Renal pelvis (tissue), 12 donors: ENCODE measurements at places on chromosomes 3 and 15. TPM values are rescaled to one million over a fixed set of nuclear protein-coding genes. Genes with fewer than 3 reads are reported as not detected.

The RTP1 gene
- polyA plus RNA-seq, result not detected

The APEH gene
- polyA plus RNA-seq, result 156 TPM

The ISG20 gene
- 1.4 TPM for polyA plus RNA-seq

The TERC gene
- 0.61 TPM for polyA plus RNA-seq

The GHSR gene
- not detected for polyA plus RNA-seq

The SUSD5 gene
- polyA plus RNA-seq, result 4.5 TPM

The PTX3 gene
- polyA plus RNA-seq, result 2.7 TPM

The ZNF662 gene
- 43.6 TPM for polyA plus RNA-seq

The CASR gene
- 28.2 TPM for polyA plus RNA-seq

The INSYN1 gene
- 21.7 TPM for polyA plus RNA-seq

The PIAS1 gene
- 42.0 TPM for polyA plus RNA-seq

The TRH gene
- 0.47 TPM for polyA plus RNA-seq

The GPR149 gene
- polyA plus RNA-seq, result not detected

The GAP43 gene
- polyA plus RNA-seq, result 0.60 TPM

The WDR93 gene
- 3.4 TPM for polyA plus RNA-seq

The TNFSF10 gene
- 61.8 TPM for polyA plus RNA-seq

DNA sequence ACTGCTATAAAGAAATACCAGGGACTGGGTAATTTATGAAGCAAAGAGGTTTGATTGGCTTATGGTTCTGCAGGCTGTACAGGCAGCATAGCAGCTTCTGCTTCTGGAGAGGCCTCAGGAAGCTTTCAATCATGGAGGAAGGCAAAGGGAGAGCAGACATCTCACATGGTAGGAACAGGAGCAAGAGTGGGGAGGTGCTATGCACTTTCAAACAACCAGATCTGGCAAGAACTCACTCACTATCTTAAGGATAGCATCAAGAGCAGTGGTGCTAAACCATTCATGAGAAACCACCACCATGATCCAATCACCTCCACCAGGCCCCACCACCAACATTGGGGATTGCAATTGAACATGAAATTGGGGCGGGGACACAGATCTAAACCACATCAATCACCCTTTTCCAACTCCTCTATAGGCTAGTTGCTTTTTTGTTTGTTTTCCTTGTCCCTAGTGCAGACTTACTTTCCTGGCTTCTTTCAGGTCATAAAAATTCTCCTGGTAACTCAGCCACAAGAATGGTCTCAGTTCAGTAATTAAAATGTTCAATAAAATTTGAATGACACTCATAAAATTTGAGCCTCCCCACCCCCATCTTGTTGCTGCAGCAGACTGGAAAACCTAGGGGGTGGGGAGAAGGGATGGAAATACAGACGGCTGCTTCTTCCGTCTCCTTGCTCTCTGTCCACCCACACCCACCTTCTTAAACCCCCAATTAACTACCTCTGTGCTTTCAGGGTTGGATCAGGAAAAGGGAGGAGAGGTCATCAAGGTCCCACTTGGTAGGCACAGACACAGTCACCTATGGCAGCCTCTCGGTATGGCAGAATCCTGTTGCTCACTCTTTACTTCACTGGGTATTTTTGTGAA lies 16.3 kb upstream of the TIPARP start:
- no peak for DNase-seq

- peak; percentile 41 for DNase-seq
These were observed 428.1 kb downstream of the ROBO2 start for GRCh38 chr3:77467702-77468625.

- DNase-seq, result no peak
These were observed 37.6 kb upstream of the ZNF710 start for GRCh38 chr15:89963301-89964231.

GRCh38 chr3:70006089-70006488 lies 6.6 kb downstream of the SAMMSON start:
- no peak for DNase-seq

GRCh38 chr3:66956742-66957141 lies 41.4 kb upstream of the KBTBD8 start:
- no peak for DNase-seq

GRCh38 chr3:134460965-134461364 lies 24.8 kb downstream of the ANAPC13 start:
- DNase-seq, result no peak

GRCh38 chr3:61771976-61772375 lies 210.6 kb downstream of the PTPRG start:
- DNase-seq, result no peak

DNA sequence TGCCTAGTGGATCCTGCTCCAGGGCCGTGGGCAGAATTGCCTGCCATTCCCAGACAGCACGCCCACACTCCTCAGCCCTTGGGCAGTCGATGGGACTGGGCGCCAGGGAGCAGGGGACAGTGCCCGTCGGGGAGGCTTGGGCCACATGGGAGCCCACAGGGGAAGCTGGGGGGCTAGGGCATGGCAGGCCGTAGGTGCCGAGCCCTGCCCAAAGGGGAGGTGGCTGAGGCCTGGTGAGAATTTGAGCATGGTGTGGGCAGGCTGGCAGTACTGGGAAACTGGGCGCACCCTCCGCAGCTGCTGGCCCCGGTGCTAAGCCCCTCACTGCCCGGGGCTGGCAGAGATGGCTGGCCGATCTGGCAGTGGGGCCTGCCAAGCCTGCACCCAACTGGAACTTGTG lies 1225.9 kb upstream of the EPHA6 start:
- no peak for DNase-seq

- no peak for DNase-seq
These were observed 160.2 kb upstream of the RASGRP1 start for GRCh38 chr15:38724827-38725226.

- DNase-seq, result no peak
These were observed 10.1 kb downstream of the SEMA3F start for GRCh38 chr3:50164984-50165909.

GRCh38 chr3:183592821-183593220 lies 37.3 kb upstream of the KLHL6 start:
- no peak for DNase-seq

DNA sequence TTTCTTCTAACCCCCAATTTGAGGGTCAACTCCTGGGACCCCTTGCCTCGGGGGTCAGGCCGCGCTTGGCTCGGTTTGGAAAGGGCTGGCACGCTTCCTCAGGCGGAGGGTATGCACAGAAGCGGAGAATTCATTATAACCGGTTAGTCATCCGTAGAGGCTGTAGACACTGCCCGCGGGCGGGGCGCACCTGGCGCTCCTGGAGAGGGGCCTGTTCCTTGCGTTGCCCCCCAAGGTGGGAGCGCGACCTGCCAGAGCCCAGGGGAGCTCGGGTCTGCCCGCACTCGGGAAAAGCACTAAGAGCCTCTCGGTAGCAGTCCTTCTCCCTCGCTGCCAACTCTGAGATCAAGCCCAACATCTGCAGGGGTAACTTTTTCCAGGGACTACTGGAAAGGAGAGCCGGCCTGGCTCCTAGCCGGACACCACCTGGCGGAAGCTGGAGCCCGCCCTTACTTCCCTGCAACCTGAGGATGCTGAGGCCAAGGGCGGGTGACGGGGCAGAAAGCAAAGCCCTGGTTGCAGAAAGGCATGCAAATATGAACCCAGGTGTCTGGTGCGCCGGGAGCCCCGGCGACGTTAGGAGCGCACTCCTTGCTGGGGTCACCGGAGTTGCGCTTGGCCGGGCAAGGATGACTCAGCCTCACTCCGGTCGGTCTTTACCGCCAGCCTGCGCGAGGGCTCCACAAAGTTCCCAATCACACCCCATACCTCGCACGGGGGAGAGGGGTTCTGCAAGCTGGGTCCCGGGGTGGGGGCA lies 1.5 kb upstream of the CACNA2D3 start:
- DNase-seq, result no peak

GRCh38 chr3:152349392-152349791 lies 80.7 kb downstream of the MBNL1 start:
- DNase-seq, result no peak

GRCh38 chr3:12503126-12503957 lies 19.1 kb downstream of the TSEN2 start:
- DNase-seq, result no peak

GRCh38 chr15:78697449-78697848 lies 56.4 kb upstream of the CHRNB4 start:
- no peak for DNase-seq

DNA sequence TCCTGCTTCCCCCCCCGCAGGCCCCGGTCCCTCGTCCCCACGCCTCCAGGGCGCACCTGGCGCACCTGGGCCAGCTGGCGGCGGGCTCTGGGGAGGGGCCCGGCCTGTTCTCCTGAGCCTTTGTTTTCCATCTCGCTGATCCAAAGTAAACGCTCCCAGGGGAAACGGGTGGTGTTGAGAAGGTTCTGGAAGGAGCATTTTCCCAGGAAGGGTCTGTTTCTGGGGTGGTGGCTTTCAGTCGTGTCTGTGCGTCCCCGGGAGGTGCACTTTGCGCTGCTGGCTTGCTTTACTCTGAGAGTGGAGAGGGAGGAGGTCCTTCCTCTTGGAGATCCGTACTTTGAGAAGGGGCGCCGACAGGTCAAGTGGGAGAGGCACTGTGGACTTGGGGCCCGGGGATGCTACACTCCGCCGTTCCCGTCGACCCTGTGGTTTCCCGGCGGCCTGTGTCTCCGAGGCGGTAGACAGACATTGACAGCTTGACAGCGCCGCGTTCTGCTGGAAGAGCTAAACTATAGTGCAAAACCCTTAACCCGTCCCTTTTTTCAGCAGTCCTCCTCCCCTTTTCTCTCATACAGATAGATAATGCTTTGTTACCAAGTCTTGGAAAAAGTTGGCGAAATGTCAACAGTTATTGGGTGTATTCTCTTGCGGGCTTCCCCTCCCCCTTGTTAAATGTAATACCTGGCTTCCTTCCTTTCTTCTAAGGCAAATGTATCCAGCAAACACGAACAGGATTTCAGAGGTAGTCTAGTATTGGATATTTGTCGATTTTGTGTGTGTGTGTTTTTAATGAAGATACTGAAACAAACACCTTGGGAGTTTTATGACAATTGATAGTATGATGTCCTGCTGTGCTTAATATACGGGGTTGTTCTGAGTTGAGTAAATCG lies 6.5 kb downstream of the TPM1 start:
- no peak for DNase-seq

GRCh38 chr3:74676-75243 lies 121.8 kb upstream of the CHL1 start:
- DNase-seq, result no peak

- no peak for DNase-seq
These were observed 95.1 kb upstream of the MEX3B start for GRCh38 chr15:82140886-82141285.

GRCh38 chr3:158771982-158772381 lies 29.9 kb upstream of the MFSD1 start:
- no peak for DNase-seq

- no peak for DNase-seq
These were observed 12.3 kb upstream of the FETUB start for GRCh38 chr3:186627852-186628414.

GRCh38 chr15:82079736-82080135 lies 33.9 kb upstream of the MEX3B start:
- DNase-seq, result no peak

GRCh38 chr3:148873270-148873927 lies 8.3 kb downstream of the CPA3 start:
- no peak for DNase-seq

GRCh38 chr15:69729167-69729748 lies 276.6 kb downstream of the RPLP1 start:
- DNase-seq, result no peak

GRCh38 chr3:186073641-186074040 lies 35.2 kb downstream of the ETV5 start:
- no peak for DNase-seq

GRCh38 chr3:134721214-134721613 lies 70.4 kb upstream of the KY start:
- no peak for DNase-seq

DNA sequence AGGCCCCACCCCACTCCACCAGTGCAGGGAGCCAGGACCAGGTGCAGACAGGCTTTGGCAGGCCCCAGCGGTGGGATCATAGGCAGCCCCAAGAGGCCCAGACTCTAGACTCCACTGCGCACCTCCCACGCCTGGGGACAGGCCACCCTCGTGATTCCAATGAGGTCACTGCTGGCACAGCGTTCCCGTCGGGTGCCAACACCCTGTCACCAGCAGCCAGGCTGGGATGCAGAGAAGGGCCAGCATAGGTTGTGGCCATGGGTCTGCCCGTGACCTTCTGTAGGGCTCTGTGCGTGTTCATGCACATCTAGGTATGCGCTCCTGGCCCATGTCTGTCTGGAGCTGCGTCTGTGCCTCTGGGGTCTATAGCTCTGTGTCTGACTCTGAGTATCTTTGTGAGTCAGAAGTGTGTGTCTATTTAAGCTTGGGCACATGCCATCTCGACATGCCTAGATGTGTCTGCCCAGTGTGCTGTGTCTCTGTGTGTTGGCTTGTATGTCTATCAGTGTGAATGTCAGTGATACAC lies 13.0 kb downstream of the VIPR1 start:
- DNase-seq, result no peak

DNA sequence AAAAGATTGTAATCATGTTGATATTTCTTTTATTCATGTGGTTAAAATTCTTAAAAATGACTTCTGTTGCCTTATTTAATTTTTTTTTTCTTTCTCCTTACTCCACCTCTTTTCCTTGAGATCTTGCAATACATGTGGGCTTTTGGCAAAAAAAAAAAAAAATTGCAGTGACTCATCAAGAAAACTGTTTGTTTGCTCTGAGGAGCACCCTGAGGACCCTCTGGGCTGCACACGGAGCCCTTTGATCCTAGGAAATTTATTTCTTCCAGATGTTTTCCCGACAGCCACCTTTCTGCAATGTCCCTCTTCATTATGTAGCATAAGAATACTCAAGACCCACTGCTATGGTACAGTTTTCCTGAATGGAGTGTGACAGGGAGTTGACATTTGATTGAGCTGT lies 371.7 kb downstream of the ZBTB20 start:
- DNase-seq, result no peak

DNA sequence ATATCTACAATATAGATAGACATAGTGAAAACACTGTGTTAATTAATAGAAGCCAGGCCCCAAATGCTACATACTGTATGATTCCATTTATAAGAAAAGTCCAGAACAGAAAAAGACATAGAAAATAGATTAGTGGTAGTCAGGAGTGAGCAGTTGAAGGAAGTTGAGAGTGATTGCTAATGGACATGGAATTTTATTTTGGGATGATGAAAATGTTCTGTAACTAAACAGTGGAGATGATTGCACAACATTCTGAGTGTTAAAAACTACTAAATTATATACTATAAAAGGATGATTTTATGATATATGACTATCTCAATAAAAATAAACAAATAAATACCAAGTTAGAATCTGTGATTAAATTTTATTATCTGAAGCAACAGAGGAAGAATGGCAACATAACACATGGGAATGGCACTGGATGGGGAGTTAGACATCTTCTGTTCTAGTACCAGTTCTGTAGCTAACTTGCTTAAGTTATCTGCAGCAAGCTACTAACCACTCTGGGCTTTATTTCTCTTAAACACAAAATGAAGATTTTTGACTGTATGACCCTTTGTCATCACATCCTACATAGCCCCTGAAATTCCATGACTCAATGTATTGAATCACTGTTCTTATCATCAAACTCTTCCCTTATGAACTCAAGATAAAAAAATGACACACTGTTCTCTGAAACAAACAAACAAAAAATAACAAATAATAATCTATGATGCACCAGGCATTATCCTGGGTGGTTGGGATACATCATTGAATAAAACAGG lies 612.7 kb downstream of the TBL1XR1 start:
- no peak for DNase-seq
